ENCODE measurements at places on chromosomes 3 and 15.

DNA sequence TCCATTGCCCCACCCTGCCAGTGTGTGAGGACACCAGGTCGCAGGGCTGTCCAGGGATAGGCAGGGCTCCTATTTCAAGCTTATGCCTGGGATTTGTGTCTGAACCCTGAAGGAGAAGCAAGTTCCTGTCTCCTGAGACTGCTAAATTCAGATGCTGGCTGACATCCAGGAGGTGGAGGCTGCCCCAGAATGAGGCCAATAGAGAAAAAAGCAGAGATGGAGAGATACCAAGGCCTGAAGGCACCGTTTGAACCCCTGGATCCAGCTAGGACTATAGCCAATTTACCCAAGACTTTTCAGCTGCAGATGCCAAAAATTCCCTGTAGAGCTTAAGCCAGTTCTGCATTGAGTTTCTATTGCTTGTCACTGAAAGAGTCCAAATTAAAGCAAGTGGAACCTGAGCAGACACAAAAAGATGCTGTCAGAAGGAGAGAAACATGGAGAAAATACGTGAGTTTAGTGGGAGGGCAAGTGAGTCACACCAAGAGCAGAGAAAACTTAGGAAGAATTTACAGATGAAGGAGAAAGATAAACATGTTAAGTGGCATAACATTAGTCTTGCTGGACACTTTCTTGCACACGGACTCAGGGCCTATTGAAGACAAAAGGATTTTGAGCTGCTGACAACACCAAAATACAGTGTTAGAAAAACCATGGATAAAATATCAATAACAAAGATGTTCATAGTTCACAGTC lies 148.6 kb downstream of the CNTN3 start:
- DNase-seq: no peak

- no peak for DNase-seq
Measured at GRCh38 chr3:154235330-154235729, 89.0 kb downstream of the DHX36 start.

GRCh38 chr3:146640955-146641867 lies 36.1 kb upstream of the PLSCR5 start:
- DNase-seq: no peak

DNA sequence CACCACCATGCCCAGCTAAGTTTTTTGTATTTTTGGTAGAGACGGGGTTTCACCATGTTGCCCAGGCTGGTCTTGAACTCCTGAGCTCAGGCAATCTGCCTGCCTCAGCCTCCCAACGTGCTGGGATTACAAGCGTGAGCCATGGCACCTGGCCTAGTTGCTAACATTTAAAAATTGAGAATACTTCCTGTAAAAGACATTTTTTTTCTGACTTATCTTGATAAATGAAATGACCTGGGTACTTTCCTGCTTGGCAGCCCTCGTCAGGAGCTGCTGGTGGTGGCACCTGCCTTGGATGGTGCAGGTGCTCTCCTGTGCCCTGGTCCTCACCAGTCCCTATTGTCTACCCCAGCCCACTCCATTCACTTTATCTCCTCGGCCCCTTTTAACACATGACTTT lies 66.8 kb upstream of the FOXP1 start:
- no peak for DNase-seq

GRCh38 chr15:31606931-31607497 lies 280.4 kb downstream of the KLF13 start:
- DNase-seq: no peak

DNA sequence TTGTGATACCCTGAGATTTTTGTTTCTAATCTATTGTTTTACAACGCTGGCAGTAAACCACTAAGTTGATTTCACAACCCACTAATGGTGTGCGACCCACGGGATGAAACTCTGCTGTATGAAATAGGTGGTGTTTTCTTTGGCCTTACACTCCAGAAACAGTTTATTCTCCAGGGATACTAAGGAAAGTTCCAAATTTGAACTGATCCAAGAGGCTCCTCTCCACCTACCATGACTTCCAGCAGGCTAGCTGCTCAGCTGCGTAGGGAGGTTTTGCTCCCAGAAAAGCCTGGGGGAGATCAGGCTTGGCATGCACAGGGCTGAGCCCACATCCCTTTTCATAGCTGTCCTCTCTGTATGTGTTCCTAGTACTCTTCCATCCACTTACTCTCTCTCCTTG lies 71.5 kb downstream of the FAM174B start:
- DNase-seq: no peak

GRCh38 chr3:50205413-50206276 lies 574 bp downstream of the SLC38A3 start:
- DNase-seq: no peak

- DNase-seq: no peak
Measured at GRCh38 chr3:140355481-140355880, 322.4 kb upstream of the TRIM42 start.

GRCh38 chr3:174859756-174860155 lies 622 bp downstream of the NAALADL2 start:
- no peak for DNase-seq

DNA sequence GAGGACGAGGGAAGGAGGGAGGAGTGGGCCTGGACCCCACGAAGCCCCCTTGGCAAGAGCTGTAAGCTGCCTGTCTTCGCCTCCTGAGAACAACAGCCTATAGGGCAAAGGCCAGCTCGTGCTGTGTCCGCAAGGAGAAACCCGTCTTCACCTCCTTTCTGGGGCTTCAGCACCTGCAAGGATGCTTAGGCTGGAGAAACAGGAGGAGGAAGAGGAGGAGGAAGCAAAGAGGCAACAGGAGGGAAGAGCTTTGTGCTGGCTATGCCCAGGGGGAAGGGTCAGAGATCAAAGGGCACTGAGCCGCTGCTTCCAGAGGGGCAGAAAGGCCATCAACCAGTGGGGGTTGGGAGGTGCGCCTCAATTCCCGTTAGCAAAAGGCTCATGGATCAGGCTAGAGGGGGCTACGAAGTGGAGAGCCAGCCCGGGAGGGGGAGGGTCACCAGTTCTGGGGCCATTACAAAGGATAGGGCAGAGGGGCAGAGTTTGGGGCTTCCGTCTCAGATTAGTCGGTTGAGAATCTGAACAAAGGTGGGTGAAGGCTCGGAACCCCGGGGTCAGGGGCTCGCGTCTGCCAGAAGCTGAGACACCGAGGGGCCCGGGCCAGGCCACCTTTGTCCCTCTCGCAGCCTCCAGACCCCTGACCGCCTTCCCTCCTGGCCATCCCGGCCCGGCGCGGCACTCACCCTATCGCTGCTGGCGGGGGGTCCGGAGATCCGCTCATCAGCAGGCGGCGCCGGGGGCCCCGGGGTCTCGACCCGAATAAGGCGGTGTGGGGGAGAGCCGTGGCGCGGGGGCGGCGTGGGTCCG lies 792 bp downstream of the SHF start:
- DNase-seq: no peak

DNA sequence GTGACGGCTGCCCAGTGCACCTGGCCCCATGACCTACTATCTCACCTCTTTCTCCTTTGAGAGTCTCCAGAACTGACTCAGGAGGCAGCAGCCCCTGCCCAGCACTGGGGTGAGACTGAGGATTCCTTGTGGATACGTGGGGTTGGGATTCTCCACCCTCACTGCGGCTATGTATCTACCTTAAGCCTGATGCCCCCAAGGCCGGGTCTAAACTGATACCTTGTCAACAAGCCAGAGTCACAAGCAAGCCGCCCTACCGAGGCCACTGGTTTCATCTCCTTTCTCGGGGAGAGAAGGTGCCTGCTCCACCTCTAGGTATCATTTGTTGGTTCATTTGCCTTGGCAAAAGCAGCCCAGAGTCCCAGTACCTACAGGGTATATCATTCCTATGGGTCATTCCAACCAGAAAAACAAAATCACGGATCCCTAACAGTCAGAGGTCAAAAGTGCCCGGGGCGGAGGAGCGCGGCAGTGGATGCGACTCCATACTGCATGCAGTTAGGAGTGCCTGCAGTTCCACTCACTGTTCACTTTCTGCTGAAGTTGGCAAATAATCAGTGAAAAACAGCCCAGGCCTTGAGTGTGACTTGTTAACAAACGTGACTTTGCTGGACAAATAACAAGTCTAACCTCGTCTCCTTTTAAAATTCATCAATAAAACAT lies 47.5 kb downstream of the ABTB1 start:
- no peak for DNase-seq

DNA sequence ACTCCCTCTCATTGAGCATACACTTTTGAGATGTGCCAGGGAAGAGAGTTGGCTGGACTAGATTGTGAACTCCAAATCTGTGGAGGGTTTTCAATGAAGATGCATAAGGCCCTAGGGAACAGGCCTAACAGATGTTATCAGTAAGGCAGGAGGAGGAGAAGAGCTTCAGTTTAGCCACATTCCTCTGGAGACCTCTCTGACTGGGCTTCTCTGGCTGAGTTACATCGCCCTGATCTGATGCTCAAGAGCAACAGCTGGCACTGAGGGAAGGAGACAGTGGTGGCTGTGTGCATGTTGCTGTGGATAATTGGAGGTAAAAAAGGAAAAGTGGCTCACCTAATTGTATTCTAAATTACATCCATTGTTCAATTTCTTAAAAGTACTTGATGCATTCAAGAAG lies 206.4 kb upstream of the CFAP20DC start:
- no peak for DNase-seq

DNA sequence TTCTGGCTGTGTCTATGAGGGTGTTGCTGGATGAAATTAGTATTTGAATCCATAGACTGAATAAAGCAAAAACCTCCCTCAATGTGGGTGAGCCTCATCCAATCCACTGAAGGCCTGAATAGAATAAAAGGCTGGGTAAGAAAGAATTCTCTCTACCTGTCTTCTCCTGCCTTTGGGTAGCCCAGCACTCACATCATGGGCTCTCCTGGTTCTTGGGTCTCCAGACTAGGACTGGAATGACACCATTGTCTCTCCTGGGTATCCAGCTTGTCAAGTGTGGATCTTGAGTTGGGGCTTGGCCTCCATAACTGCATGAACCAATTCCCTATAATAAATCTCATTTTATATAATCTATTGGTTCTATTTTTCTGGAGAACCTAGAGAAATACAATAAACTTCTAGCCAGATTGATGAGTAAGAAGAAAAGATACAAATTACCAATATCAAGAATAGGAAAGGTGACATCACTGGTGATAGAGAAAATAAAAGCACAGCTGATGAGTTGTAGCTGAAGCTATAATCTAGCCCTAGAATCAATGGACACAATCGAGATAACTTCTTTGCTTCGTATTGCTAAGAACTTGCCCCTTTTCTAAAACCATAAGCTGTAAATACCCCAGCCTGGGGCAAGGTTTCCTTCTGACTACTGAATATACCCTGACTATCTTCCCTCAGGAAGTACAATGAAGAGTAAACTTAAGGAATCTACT lies 106.4 kb downstream of the ANO10 start:
- no peak for DNase-seq

DNA sequence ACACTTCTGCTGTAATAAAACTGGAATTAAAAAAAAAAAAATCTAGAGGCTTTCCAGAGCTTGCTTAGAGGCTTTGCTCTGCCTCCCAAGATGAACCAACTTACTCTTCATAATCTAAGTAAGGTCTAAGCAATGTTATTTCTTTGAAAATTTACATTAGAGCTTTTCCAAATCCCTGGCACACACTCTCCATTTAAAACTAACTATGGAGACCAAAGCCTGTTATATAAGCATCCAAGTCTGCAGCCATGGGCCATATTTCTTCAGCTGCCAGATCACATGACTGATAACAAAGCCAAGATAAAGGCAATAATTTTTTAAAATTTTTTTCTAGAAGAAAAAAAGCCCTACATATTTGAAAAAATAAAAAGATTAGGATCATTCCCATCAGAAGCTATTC lies 55.0 kb upstream of the ARHGEF3 start:
- no peak for DNase-seq

GRCh38 chr3:12593473-12593872 lies 36.6 kb downstream of the MKRN2 start:
- no peak for DNase-seq
